GM06990 (cell line): ENCODE measurements at places on chromosomes 2 and 18.

- no peak for DNase-seq
Observed at GRCh38 chr2:34123996-34124785, 525.1 kb upstream of the FAM98A start.

DNA sequence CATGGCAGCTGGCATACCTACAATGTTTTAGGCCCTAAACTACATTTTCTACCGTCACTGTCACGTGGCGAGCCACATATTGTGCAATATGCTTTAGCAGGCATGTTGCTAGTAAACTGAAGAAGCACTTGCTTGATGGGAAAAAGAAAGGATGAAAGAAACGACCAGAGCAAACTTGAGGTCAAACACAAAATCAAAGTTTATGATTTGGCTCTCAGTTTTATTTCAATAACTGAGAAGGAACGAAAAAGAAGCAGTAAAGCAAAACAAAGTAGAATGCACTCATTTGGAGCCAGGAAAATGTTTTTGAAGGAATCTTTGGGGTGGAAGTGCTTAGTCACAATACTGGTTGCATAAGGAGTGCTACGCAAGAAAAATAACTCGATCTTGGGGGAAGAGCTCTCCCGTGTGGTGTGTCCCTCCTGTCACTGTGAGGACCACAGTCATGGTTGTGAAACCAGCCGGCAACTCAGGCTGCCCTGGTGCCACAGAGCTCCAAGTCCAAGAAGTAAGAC is 349.8 kb downstream of the RBM43 start:
- no peak for DNase-seq

DNA sequence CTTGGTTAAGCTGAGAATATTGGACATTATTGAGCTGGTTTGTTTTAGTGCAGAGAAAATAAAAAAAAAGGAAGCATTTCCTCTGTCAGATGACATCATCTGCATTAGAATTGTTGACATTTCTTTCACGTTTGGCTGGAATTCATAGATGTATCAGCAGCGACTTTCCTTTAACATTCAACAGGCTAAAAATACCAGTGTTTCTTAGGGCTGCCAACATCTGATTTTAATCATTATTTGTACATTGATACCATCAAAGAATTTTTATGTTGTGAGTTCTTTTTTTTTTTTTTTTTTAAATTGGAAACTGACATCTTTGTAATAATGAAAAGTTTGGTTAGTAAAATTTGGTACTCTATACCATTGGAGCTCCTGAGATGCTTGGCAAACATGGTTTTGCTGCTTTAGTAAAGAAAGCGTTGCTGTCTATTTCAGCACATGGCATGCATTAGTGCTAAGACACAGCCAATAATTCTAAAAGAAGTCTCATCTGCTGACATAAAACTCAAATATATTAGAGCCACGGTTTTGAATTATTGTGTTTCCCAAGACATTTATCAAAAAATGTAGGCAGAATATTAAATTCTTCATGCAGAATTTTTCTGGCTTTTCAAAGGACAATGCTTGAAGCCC is 33.6 kb downstream of the GTF2A1L start:
- DNase-seq: no peak

DNA sequence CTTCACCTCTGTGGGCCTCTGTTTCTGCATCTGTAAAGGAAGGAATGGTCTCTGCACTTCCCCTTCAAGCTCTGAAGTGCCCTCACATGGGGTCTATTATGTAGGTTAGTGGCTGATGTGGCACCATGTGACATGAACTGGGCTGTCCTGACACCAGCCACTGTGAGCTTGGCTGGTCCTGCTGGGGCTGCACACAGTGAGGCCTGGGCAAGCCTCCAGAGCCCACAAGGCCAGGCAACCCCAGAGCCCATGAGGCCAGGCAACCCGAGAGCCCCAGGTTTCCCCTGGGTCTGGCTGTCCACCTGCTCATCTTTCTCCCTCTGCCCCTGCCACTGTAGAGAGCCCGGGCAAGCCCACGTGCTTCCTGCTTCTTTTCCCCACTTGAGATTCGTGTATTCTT is 150.1 kb upstream of the SMAD2 start:
- no peak for DNase-seq
